ENCODE measurements at places on chromosomes 6 and 20.

GRCh38 chr6:159969204-159969912 lies 476 bp downstream of the IGF2R start:
- peak; percentile 78 for DNase-seq

GRCh38 chr6:43779852-43780236 lies 9.8 kb downstream of the VEGFA start:
- DNase-seq = no peak

DNA sequence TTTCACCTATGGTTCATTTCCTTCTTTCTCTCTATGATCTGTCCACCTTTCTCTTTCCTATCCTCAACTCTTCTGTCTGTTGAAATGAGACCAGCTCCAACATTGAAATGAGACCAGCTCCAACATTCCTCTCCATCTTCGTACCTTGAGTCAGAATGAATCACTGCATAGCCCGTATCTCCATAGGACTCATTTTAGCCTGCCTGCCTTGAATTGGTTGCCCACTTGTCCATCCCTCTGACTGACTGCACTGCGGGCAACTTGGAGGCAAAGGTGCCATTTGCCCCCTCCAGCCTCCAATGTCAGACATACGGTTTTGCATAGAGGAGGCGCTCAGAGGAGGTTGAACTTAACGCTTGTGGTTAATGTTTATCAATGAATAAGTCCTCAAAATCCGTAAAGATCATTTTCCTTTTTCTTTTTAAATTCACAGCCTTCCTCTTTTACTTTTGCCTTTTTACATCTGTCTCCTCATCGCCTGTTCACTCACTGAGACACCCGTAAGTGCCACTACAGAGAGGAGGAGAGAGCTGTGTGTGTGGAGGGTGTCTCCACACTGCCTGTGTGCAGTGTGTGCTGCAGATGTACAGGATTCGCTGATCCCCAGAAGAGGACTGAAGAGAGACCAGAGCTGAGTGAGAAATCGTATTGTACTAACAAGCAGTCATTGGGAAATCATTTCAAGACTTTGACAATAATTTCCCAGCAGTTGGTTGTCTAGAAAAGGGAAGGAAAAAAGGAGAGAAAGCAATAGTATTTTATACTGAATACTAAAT lies 579.6 kb upstream of the MAP3K7 start:
- no peak for DNase-seq

DNA sequence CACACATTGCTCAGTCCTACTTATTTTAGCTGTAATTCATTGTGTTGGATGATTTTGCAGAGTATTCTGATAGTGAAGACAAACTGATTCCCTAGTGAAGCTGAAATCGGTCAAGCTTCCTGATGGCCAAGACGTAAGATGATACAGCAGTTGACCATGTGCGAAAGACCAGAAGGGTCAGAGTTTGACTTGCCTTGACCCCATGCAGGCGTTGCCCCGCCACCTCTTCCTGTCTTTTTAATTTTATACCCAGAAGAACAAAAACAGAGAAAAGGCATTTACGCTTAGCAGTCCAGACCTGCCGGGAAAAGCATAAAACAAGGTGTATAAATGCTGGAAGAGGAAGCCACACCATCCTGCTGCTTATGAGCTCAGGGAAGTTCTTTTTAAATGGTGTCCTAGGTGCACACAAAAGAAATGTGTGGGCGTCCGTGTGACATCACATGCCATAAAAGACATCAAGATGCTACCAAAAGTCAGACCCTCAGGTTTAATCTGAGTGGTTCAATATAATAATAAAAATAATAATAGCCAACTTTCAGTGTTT lies 32.2 kb downstream of the TSHZ2 start:
- DNase-seq = no peak

- DNase-seq = no peak
These were observed 548.5 kb downstream of the CD83 start for GRCh38 chr6:14665827-14666724.

- no peak for DNase-seq
These were observed 49.8 kb upstream of the ENPP5 start for GRCh38 chr6:46220352-46221221.

- no peak for DNase-seq
These were observed 11.5 kb downstream of the NFKBIL1 start for GRCh38 chr6:31558631-31559500.

DNA sequence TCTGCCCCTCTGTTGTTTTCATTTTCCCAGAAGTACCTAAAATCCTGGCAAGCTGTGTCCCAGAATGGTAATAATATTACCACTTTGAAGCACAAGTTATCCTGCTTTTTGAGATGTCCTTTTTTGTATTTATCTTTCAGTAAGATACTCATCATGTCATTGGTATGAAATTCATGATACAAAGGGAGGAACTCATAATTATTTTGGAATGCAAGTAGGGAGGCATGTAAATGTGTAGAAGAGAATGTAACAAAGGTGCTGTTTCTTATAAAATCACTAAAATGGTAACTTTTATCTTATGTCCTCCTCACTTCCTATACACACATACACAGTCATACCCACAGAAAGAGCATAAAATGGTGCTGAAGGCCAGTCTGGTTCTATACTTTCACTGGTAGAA lies 109.9 kb downstream of the CD2AP start:
- DNase-seq = no peak

GRCh38 chr6:77972334-77972733 lies 319.5 kb downstream of the MEI4 start:
- no peak for DNase-seq

- DNase-seq = no peak
These were observed 57.0 kb downstream of the TULP4 start for GRCh38 chr6:158369241-158369640.

DNA sequence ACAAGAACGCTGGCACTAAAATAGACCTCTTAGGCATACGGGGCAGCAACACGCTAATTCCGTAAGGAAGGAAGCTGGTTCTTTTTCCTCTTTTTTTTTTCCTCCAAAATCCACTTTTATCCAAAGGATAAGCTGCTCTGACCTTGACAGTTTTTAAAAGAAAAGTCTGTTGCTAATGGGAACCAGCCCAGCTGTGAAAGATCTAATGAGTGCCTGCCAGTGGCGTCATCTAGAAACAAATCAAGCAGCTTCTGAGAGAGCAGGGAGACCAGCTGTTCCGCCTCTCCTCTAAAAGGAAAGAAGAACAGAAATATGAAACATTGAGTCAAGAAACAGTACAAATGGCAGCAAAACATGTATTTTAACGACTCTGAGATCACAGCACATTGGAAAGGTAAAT lies 78.6 kb downstream of the FAXC start:
- DNase-seq = no peak

DNA sequence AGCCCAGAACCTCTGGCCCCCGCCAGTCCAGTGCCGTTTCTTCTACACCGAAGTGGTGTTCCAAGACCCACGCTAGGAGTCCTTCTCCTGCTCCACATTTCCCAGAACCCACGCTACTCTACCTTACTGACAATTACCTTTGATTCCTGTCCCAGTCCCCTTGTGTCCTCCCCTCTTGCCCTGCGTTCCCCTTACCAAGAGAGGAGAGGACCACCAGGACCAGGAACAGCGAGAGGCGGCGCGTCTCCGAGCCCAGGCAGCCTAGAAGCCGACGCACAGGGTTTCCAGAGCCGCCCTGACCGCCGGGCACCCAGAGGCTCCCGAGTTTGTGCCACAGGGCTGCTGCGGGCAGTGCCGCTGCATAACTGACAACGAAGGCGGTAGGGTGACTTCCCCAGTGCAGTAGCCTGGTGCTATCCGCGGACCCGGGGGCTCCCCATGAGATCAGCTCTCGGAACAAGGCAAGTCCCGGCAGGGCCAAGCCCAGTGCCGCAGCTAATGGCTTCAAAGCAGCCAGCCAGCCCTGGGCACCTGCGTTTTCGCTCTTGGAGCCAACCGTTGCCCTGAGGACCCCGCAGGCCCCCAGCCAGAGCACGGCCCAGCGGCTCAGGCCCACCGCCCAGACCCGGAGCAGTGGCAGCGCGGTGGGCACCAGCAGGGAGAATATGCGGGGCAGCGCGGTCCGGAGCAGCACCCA lies 512 bp downstream of the TAP1 start:
- DNase-seq = peak; percentile 54

DNA sequence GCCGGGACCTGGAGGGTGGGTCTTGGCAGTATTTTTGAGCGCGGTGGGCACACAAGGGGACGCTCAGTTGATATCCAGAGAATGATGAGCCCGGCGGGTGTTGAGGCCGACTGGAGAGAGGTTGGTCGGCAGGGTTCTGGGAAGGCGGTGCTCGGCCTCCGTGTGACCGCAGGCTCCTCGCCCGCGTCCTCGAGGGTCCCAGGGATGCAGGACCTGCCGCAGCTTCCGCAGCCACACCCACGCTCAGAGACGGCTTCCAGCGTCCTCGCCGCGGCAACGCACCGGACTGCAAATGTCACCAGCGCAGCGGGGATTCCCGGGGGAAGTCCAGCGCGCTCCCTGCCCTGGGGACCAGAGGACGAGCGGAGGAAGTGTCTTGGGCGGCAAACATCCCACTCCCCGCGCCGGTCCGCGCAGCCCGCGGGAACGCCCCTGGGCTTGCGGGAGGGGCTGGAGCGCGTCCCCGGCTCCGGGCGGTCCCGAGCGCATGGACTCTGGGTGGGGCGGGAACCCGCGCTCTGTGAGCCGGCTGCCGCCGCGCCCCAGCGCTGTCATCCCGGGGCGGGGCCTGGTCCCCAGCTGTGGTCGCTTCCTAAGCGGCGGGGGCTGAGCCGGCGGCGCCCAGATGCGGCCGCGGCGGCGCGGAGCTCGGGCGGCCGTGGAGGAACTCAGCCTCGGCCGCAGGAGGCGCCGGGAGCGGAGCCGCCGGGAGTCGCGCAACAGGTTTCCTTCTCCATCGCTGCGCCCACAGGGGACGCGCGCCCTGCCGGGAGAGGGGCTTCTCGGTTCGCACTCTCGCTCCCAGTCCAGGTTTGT lies at the start of gene STX11:
Gene STX11 (plus strand): TSS at position 624 of the 816 bp plus-strand sequence. CDS start 36,111 bp downstream, outside the sequence.
- DNase-seq = peak; percentile 82

GRCh38 chr6:124356811-124357210 lies 553.1 kb downstream of the NKAIN2 start:
- DNase-seq = no peak

- DNase-seq = peak; percentile 57
These were observed 26.9 kb downstream of the CLVS2 start for GRCh38 chr6:123022975-123023374.

- DNase-seq = no peak
These were observed 60.0 kb upstream of the TNFAIP3 start for GRCh38 chr6:137806914-137807682.

DNA sequence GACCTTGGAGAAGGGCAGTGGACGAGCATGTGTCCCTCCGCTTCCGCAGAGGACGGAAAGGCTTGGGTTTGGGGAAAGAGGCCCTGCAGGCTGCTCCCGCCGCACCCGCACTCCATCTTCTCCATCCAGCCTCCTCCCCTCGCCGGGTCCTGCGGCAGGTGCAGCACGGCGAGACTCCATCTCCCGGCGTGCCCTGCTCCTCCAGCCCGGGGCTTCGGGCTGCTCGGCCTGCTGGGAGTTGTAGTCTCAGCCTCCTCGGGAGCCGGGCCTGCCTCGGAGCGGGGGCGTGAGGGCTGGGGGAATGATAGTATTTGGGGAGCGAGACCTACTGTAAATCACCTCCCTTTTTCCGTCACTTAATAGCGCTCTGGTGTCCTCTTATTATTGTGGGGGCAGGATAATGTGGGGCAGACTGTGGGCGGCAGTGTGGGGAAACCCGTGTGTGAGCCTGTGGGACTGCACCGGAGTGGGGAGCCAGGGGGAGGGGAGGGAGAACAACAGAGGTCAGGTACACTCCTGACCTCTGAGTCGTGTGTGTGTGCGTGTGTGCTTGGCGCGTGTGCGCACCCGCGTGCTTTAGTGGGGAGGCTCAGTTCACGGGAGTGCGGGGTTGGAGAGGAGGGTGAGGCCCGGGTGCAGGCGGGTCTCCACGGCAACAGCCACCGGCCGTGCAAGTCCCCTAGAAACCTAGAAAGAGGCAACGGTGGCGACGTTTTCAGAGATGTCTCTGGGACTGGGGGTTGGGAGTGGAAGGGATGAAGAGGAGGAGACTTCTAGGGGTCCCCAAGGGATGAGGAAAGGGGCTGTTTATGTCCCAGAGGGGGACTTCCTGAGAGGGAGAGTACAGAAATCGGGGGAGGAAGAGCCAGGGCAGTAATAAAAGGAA lies 4.1 kb downstream of the TTBK1 start:
- DNase-seq = peak; percentile 94

GRCh38 chr6:157335829-157336228 lies 12.5 kb upstream of the TMEM242 start:
- no peak for DNase-seq

GRCh38 chr20:47929368-47930115 lies 144.3 kb upstream of the SULF2 start:
- peak; percentile 56 for DNase-seq

DNA sequence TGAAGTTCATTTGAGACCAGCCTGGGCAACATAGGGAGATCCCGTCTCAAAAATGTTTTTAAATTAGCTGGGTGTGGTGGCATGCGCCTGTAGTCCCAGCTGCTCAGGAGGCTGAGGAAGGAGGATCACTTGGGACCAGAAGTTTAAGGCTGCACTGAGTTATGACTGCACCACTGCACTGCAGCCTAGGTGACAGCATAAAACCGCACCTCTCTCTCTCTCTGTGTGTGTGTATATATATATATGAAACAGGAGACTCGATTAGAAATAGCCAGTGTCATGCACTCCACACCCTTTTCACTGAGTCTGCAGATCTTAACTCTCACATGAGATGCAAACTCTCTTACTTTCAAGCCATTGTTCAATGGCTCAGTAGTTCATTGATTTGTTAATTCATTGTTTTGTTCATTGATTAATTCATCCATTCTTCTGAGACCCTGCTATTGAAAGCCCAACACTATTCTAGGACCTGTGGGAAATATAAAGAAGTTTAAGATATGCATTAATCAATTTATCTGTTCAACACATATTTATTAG lies 52.4 kb upstream of the MRPS10 start:
- no peak for DNase-seq

DNA sequence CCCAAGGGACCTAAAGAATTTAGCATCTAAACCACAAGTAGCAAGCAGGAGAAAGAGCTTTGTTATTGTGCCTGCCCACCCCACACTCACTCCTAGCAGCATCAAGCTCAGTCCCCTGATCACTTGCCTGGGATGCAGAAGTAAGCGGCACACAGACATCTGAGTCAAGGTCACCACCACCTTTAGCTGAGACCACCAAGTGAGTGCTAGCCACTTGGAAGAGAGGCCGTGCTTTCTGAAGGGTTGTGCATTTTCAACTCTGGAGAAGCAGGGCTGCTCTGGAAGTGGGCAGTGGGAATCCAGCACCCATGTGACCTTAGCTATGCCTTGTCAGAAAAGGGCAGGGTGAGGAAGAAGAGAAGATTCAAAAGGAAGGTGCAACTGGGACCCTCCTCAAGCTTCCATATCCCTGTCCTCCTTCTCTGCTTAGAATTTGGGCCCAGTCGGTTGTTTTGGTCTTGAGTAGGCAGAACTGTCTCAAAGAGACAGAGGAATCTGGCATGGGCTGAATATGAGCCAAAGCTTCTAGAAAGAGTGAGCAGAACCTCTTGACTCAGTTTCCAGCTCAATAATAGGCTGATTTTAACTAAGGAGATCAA lies 6.2 kb downstream of the NR2E1 start:
- no peak for DNase-seq

GRCh38 chr6:4914420-4915159 lies 89.2 kb downstream of the RPP40 start:
- no peak for DNase-seq

DNA sequence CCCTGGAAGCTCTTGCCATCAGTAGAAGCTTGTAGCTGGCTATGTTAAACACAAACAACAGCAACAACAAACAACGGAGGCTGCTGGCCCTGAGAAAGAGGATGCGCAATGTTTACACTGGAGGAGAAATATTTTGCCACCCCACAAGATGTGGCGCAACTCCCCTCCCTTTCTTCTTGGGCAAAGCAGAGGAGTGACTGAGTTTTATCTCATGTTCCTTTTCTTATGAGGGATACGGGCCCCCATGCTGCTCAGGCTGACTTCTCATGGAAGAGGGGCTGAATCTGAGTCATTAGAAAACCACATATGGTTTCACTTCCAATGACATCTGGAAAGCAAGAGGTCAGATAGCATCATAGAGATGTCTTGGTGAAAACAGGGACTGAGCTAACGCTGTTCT lies 75.9 kb upstream of the HDDC2 start:
- DNase-seq = no peak

Data from neural progenitor cell (in vitro differentiated cells).